CD4-positive, CD25-positive, alpha-beta regulatory T cell (primary cell): ENCODE measurements at places on chromosomes 7 and 10. TPM values are rescaled to one million over a fixed set of nuclear protein-coding genes. Genes with fewer than 3 reads are reported as not detected.
A peak's percentile ranks its signal among the peaks of the same experiment; 100 is the strongest.

The CHST3 gene
- total RNA-seq, result not detected

The CYP2C19 gene
- total RNA-seq, result not detected

The AKR1C8 gene
- total RNA-seq, result 3.2 TPM

The SPDYE8 gene
- total RNA-seq, result not detected

The GOLGA7B gene
- 14.1 TPM for total RNA-seq

The MYL10 gene
- total RNA-seq, result not detected

The C10orf88 gene
- total RNA-seq, result 9.2 TPM

The LIPK gene
- not detected for total RNA-seq

The CNTNAP2 gene
- not detected for total RNA-seq

The ANKRD61 gene
- total RNA-seq, result not detected

The STOX1 gene
- 0.30 TPM for total RNA-seq

DNA sequence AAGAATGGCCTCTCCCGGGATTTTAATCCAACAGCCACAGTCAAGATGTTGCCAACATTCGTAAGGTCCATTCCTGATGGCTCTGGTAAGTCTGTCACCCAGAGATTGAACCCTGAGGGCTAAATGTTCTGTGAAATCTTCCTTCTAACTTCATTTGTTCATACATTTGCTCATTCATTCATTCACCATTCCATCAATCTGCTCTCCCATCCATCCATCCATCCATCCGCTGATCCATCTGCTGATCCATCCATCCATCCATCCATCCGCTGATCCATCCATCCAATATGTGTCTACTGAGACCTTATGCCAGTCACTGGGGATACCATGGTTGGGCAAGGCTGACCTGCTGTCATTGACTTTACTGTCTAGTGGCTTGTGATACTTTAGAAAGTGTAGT, 65.6 kb downstream of the HK1 start:
- DNase-seq, result no peak

DNA sequence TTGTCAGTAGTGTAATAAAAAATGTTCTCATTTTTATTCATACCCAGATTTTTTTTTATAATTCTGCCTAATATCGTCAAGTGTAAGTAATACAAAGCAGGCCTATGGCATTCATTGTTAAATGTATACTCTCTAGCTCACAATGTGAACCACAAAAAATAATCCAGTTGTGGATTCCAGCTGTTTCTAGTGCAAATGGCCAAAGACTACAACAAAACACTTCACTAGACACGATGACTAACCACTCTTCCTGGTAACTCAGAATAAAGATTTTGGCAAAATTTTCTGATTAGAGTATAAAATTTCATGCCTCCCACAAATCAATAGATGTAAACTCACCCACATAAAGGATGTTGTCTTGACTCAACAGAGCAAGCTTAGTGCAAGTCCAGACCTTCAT, 396.6 kb downstream of the DGKB start:
- DNase-seq, result no peak

DNA sequence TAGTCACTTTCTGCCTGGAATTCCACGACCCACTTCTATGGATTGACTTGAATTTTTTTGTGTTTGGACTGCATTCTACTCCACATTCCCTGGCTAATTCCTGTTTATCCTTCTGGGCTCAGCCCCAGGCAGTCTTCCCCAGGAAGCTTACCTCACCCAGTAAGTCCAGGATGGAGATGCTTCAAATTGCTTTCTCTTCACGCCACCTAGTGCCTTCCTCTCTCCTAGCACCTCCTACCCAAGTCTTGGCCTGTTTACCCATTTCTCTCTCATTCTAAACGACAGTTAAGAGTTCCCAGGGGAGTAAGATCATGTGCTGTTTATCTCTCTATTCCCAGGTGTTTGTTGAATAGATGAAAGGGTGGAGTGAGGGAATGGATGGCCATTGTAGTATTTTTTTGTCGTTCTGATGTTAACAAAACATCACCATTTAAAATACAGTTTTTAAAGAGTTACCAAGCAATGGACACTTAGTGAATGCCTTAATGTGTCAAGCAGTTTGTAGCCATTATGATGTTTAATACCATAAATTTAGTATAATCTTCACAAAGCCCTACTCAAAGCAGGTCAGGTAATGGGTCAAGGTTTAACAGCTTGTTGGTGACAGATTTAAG, 45.5 kb upstream of the TARP start:
- DNase-seq, result no peak

DNA sequence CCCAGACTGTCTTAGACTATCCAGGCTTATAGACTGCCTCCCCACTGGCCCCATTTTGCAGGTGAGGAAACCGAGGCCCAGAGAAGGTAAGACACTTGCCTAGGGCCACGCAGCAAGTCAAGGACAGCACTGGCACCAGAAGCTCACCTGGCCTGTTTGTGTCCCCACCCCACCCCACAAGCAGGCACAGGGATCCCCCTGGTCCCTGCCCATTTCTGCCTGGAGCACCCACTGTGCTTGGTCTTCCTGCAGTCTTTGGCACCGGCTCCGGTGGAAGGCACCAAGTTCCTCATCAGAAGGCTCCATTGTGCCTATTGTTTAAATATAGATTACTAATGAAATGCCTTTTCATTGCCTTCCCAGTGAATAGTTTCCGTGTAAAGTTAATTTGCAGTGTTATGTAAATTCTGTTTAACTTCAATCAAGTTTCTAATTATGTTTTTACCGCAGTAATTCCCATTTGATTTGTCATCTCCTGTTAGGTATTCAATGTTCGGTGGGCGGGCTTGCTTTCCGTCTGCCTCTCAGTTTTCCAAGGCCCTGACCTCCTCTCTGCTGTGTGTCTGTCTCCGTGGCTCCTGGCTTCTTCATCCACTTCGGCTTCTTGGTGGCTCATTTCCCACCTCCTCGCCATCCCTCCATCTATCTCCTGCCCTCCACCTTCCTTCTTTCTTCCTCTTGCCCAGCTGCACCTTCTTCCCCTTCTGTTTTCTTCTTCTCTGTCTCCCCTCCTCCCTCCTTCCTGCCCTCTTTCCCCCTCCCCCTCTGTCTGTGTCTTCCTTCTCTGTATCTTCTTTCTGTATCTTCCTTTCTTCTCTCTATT, 75.8 kb downstream of the ZMIZ1 start:
- DNase-seq, result no peak

GRCh38 chr7:1175967-1176851, 16.2 kb upstream of the ZFAND2A start:
- DNase-seq, result peak; percentile 67

DNA sequence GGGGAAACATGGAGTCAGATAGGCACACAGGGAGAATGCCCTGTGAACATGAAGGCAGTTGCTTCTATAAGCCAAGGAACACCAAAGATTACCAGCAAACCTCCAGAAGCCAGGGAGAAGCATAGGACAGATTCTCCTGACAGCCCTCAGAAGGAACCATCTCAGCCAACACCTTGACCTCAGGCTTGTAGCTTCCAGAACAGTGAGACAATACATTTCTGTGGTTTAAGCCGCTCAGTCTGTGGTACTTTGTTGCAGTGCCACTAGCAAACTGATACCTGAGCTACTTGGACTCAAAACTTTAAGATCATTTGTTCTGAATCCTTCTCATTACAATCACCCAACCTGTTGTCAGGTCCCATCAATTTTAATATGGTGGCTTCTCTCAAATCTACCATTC, 31.2 kb downstream of the ABLIM1 start:
- DNase-seq, result no peak

GRCh38 chr7:38825721-38826440, 83.1 kb downstream of the VPS41 start:
- DNase-seq, result no peak

DNA sequence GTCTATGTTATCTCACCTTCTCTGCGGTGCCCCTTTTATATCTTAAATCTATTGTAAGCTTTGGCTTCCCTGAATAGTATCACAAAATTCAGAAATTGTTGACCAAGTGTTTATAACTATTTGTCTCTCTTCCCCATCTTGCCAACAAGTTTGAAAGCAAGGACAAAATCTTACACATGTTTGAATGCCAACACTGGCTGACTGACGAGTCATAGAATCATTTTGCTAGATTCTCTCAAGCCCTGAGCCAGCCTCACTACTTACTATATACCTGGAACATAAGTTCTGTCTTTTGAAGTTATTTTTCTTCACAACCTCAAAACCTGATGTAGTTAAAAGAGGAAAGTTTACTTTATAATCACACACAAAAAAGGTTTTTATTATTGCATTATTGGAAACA, 700.7 kb downstream of the PHTF2 start:
- no peak for DNase-seq

DNA sequence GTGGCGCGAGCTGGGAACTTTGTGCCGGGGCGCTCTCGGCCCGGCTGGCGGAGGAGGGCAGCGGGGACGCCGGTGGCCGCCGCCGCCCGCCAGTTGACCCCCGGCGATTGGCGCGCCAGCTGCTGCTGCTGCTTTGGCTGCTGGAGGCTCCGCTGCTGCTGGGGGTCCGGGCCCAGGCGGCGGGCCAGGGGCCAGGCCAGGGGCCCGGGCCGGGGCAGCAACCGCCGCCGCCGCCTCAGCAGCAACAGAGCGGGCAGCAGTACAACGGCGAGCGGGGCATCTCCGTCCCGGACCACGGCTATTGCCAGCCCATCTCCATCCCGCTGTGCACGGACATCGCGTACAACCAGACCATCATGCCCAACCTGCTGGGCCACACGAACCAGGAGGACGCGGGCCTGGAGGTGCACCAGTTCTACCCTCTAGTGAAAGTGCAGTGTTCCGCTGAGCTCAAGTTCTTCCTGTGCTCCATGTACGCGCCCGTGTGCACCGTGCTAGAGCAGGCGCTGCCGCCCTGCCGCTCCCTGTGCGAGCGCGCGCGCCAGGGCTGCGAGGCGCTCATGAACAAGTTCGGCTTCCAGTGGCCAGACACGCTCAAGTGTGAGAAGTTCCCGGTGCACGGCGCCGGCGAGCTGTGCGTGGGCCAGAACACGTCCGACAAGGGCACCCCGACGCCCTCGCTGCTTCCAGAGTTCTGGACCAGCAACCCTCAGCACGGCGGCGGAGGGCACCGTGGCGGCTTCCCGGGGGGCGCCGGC, 870 bp downstream of the FZD1 start:
- DNase-seq, result no peak

GRCh38 chr10:47184724-47185330, 115.2 kb upstream of the GDF10 start:
- DNase-seq, result no peak

DNA sequence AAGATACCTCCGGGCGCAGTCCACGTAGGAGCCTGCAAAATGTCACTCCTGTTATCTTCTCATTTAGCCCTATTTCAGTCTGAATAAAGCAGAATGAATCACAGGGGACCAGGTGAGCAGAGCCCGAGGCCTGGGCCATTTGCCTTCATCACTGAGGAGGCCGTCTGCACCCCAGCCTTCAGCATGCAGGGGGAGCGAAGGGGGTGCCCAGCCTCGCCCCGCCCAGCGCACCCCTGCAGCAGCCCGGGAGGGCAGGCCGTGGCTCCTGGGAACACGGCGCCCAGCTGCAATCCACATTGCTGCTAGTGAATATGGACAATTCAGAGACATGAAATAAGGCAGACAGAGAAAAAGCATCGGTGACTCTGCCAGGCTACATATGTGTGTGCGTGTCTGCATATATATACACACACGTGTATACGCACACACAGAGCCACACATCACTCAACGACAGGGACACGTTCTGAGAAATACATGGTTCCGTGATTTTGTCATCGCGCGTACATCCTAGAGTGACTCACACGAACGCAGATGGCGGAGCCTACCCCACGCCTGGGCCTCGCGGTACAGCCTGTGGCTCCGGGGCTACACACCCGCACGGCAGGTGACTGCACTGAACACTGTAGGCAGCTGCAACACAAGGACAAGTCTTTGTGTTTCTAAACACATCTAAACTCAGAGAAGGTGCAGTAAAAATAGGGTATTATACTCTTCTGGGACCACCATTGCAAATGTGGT, 15.2 kb upstream of the ELFN1 start:
- no peak for DNase-seq

- no peak for DNase-seq
Measured at GRCh38 chr7:155408651-155409586, 49.0 kb upstream of the EN2 start.

GRCh38 chr7:34751725-34752643, 94.0 kb downstream of the NPSR1 start:
- DNase-seq, result no peak

- no peak for DNase-seq
Measured at GRCh38 chr7:29352041-29352440, 157.5 kb downstream of the CHN2 start.

GRCh38 chr7:135690566-135690965, 28.3 kb downstream of the STMP1 start:
- no peak for DNase-seq

DNA sequence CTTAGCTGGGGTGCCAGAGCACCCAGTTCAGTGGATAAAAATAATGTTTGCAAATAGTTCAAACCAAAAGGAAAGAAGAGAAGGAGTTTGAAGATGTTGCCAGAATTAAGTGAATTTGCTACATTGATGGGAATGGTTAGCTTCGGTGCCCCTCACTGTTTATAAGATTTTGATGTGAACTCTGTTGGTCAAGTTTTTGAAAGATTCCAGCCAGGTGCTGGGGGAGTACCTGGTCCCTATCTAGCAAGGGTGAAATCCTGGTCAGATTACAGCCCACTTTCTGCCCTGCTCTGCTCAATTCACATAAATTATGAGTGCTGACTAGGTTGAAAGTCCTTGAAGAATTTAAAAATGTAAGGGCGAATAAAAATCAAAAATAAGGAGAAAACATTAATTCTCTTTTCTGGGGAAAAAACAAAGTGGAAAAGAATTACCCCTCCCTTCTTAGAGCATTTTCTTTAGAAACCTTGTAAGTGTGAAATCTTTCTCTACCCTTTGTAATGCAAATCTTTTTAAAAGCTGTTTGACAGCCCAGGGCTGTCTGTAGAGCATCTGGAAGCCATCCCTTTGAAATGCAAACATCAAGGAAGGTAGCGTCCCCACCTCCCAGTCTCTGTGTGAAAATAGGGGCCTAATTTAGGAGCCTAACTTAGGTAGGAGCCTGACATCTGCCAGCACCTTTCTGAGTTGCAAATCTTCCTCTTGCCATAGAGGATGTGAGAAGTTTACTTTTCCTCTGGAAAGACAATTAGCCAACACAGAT, 1.4 kb upstream of the GIMAP5 start:
- no peak for DNase-seq

DNA sequence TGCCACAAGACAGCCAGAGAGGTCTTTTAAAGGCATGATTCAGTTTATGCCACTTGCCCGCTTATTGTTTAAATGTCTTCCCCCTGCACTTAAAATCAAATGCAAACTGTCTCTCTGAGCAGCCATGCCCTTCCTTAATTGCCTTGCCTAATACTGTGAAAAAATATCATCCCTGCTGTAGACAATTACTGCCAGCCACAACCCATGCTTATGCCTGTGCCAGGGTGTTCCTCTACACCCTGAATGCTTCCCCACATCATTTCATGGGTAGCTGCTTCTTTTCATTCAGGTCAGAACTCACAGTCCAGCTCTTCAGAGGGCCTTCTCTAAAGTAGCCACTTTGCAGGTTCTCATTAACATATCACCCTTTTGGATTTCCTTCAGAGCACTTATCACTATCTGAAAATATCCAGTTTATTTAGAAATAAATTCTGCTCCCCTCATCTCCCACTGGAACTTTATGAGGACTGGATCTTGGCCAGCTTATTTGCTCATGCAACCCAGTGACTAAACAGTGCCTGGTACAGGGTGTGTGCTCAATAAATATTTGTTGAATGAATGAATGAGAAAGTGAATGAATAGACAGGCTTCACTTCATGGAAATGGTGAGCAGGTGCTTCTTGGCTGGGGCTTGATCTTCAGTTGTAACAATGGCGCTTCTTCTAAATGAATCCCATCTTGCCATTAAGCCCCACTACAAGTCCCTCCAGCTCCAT, 162.4 kb upstream of the MDFIC start:
- no peak for DNase-seq
